Brain pericyte (primary cell): ENCODE measurements at places on chromosomes 6 and 20.

DNA sequence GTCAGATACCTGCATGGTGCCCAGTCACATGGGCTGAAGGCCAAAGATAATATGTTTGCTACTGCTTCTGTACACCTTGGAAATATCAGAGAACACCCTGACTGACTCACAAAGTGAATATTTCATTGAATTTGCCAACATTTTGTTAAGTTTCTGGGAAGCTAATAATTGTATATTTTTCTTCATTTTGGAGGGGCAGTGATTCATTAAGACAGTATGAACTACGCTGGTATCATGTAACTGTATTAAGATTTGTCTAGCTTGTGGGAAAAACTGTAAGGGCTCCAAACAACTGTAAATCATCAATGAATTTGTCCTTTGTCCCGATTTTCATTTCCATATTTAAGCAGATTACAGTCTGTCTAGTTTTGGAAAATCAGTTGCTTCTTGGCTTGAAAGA, 102.3 kb upstream of the CCN2 start:
- DNase-seq: no peak

DNA sequence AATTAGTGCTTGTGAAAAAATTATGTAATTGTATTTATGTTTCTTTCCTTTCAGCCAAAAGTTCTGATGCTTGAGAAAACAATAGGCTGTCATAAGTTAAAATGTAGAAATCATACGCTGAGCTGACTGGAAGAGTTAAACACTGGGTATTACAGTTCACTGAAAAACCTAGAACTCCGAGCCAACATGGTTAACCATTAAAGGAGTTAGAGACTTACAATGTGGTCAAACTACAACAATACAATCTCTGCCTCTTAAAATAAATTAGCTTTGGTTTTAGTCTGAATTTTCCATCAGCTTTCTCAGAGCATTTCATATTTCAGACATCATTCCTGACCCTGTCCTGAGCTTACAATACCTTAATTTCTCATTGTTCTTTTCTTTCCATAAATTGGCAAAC, 91.0 kb downstream of the COL12A1 start:
- no peak for DNase-seq

- DNase-seq: no peak
Observed at GRCh38 chr6:26392932-26393636, 9.0 kb upstream of the BTN3A1 start.

- DNase-seq: no peak
Observed at GRCh38 chr20:58650181-58650775, 805 bp upstream of the STX16 start.

DNA sequence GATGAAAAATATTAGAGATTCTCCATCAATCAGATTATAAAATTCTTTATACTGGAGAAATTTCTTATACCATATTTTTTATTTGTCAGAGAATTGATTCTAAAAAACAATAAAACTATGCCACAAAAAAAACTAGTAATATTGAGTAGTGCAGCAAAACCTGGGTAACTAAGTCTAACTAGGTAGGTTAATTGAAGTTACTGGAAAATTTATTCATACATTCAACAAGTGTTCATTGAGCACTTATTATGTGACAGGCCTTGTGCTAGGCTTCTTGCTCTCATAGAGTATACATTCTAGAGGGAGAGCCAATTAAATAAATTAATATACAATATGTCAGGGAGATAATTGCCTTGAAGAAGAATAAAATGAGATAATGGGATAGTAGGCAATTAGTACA, 189.4 kb downstream of the EYA4 start:
- DNase-seq: no peak
